ENCODE measurements at places on chromosomes 3 and 15.

DNA sequence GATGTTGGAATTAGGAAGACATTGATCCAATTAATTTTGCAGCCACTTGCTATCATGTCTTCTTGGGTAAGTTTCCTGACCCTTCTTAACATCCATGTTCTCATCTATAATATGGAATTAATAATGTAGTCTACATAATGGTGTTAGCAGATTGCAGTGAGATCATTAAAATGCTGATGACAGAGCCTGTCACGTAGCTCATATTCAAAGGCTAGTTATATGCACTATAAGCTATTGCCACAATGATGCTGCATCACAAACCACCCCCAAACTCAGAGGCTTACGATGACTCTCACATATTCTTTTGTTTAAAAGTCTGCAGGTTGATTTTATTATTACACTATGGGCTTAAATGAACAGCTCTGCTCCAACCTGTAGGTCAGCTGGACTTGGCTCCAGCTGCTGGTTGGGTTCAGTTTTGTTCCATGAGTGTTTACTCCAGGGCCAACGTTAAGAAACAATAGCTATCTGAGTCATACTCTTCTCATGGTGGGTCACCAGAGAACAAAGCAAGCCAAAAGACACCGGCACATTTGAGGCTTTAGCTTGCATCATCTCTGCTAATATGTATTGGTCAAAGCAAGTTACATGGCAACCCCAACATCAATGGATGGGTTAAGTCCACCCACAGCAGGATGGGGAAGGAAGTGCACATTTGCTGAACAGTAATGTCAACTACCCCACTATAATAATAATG lies 250.0 kb upstream of the SLCO3A1 start:
- DNase-seq, result no peak

DNA sequence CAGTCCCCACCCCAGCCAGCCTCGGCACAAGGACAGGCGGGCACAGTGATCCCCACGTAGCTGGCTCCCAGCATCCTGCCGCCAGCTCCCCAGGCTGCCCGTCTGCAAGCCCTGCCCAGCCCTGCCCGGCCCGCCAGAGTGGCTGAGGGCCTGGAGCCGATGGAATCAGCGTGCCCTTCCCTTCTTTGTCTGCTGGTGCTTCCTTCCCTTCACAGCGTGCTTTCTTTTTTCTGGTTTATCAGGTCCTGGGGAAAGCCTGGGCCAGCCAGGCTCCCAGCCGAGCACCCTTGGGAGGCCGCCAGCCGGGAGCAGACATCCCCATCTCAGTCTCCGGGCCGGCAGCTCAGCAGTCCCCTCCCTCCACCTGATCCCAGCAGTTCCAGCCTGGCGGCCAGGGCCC lies 54.7 kb upstream of the SMAD6 start:
- DNase-seq, result no peak

- no peak for DNase-seq
Measured at GRCh38 chr3:168138421-168138820, 42.7 kb upstream of the GOLIM4 start.

- DNase-seq, result peak; percentile 87
Measured at GRCh38 chr3:46298871-46299607, 54.9 kb upstream of the CCR2 start.

GRCh38 chr3:49553324-49553691 lies 969 bp upstream of the BSN start:
- no peak for DNase-seq

DNA sequence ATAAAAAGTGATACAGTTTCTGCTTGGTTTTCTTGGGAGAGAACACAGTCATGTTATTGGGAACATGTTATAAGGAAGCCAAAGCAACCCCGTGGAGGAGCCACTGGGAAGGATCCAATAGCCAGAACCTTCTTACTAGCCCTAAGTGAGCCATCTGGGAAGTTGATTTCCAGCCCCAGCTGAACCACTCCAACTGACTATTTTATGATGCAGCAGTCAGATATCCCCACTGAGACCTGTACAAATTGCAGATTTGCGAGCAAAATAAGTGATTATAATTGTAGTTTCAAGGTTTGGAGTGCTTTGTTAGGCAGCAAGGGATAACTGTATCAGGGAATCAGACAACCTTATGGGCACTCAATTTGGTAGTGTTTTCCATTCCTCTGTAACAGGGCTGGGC lies 43.3 kb upstream of the ZPLD1 start:
- no peak for DNase-seq
